Motor neuron (in vitro differentiated cells): ENCODE measurements at places on chromosomes 2 and 18. TPM values are rescaled to one million over a fixed set of nuclear protein-coding genes. Genes with fewer than 3 reads are reported as not detected.

CRYBA2 gene
- not detected in 2 replicates for total RNA-seq

LGALSL gene
- total RNA-seq = 7.6 and 8.5 TPM in 2 replicates

DCDC2C gene
- total RNA-seq = not detected in 2 replicates

INO80C gene
- 12.8 and 17.8 TPM in 2 replicates for total RNA-seq

HOXD9 gene
- total RNA-seq = 8.8 and 9.2 TPM in 2 replicates

KCNIP3 gene
- total RNA-seq = 1.1 and 1.3 TPM in 2 replicates

DYNAP gene
- 0.29 and 0.43 TPM in 2 replicates for total RNA-seq

CYP1B1 gene
- total RNA-seq = 0.26 and 0.46 TPM in 2 replicates

IL36G gene
- 0.54 and 0.92 TPM in 2 replicates for total RNA-seq

HOXD1 gene
- 5.4 and 6.2 TPM in 2 replicates for total RNA-seq

IL36A gene
- total RNA-seq = not detected in 2 replicates

NT5C1B gene
- total RNA-seq = 0.49 and 1.7 TPM in 2 replicates

LIMS1 gene
- 11.9 and 12.3 TPM in 2 replicates for total RNA-seq

SLC23A3 gene
- 0.66 and 0.97 TPM in 2 replicates for total RNA-seq

C2orf66 gene
- total RNA-seq = 0.86 and 2.2 TPM in 2 replicates

CENPA gene
- total RNA-seq = 0.78 and 1.8 TPM in 2 replicates

DLGAP1 gene
- 14.3 and 31.1 TPM in 2 replicates for total RNA-seq

FAM124B gene
- not detected in 2 replicates for total RNA-seq

ASB18 gene
- total RNA-seq = 0.55 and 0.63 TPM in 2 replicates

EFHD1 gene
- total RNA-seq = 22.1 and 23.0 TPM in 2 replicates

TUBB8B gene
- total RNA-seq = 0.59 and 0.63 TPM in 2 replicates

CETN1 gene
- total RNA-seq = 0.69 TPM in 1 of 2 replicates, not detected in the other

NAT8 gene
- total RNA-seq = 0.43 and 1.1 TPM in 2 replicates

HTRA2 gene
- total RNA-seq = 30.6 and 38.9 TPM in 2 replicates

ANKRD30B gene
- 0.04 and 0.09 TPM in 2 replicates for total RNA-seq

MYO1B gene
- 40.8 and 42.5 TPM in 2 replicates for total RNA-seq

CFLAR gene
- total RNA-seq = 15.8 and 17.1 TPM in 2 replicates

SLC9A4 gene
- total RNA-seq = 1.8 and 2.2 TPM in 2 replicates
